ENCODE measurements at places on chromosomes 6 and 20.

GRCh38 chr6:84575264-84575663, 189.1 kb downstream of the TBX18 start:
- DNase-seq, result no peak

GRCh38 chr6:1027795-1028569, 283.9 kb upstream of the FOXQ1 start:
- DNase-seq, result no peak

- DNase-seq, result no peak
These were observed 44.9 kb upstream of the FAM83B start for GRCh38 chr6:54801669-54802068.

DNA sequence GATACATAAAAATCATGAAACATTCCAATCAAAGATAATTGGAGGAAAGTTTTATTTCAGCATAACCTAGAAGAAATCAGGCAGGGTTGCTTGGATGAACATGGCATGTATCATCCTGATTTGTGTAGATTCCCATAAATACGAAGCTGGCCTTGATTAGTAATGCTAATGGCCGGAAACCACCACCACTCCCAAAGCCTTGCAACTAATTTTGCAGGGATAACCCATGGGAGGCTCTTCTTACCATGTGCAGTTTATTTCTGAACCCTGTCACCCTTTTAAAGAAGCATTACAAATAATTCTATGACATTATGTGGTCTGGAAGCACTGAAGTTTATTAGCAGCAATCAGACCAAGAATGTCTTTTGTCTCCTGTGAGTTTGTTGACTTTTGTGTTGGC, 80.8 kb downstream of the AIG1 start:
- no peak for DNase-seq

GRCh38 chr20:37914672-37915433, 11.9 kb downstream of the VSTM2L start:
- DNase-seq, result no peak

- no peak for DNase-seq
These were observed 323.4 kb downstream of the BTBD9 start for GRCh38 chr6:38316099-38316868.

DNA sequence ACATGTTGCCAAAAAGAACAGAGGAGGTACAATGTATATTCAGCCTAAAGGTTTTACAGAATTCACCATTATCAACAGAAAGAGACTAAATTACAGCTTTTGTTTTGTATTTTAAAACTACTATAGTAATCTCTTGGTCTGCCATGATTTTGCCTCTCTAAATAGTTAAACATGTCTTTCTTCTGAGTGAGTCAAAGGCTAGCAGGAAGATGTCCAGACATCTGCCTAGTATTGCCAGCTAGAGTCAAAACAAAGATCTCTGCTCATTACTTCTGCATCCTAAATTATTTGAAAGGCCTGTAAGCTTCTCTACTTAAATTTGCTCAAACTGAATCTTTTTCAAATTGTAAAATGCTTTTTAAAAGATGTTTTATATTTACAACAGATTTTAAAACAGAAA, 8.8 kb downstream of the ASF1A start:
- DNase-seq, result no peak

DNA sequence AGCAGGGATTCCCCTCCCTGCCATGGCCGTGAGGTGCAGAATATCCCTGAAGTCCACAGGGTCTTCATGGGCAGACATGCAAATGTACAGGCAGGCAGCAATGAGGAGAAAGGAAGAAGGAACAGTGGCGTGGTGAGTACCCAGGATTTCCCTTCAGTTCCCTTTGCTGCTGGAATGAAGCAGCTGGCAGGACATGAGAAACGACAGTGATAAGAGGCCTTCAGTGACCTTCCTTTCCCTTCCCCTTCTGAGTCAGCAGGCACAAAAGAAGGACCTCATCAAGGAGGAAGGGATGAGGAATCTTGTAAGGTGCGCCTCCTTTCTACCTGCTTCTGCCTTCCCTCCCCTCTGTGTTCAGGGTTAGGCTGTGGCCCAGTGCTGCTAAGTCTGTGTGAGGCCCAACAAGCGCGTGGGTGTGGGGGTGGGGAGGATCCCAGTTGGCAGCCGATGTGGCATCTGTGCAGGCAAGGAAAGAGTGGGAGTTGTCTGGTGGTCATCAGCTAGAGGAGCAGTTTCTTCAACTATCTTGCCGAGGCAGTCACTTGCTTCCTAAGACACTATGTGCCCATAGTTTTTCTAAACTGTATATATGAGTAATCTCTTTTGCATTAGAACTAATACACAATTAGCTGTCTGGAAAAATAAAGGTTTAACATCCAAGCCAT, 29.5 kb upstream of the FBXO9 start:
- DNase-seq, result no peak
